HuH-7 (cell line): ENCODE measurements at places on chromosomes 12 and 14.

DNA sequence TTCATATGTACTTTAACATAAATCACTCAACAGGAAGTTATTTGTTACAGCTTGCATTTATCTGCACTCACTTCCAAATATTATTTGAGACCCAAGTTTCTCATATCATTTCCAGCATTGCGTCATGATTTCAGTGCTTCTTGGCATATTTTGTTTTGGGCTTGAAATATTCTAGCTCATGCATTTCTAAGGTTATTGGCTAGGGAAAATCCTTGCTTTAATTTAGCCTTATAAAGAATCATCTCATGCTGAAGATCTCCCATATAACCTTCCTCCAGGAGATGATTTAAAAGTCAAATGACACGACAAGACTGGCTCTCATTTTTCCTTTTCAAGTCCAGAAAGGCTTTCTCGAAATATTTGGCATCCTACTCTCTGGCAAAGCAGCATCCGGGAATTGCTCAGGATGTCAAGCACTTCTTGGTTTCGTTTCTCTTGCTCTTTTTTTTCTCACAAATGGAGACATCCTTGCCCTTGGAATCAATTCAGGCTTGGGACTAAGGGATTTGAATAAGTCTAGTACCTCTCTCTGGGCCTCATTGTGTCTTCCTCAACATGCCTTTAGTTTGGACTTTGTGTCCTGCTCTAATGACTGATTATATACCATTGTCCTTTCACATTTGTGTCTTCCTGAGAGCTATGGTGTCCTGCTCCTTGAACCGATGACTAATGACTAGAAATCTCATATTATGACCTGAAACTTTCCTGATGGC is 295.0 kb downstream of the RMST start:
- DNase-seq: no peak

GRCh38 chr12:65830305-65830704 is 6.0 kb downstream of the HMGA2 start:
- DNase-seq: no peak

DNA sequence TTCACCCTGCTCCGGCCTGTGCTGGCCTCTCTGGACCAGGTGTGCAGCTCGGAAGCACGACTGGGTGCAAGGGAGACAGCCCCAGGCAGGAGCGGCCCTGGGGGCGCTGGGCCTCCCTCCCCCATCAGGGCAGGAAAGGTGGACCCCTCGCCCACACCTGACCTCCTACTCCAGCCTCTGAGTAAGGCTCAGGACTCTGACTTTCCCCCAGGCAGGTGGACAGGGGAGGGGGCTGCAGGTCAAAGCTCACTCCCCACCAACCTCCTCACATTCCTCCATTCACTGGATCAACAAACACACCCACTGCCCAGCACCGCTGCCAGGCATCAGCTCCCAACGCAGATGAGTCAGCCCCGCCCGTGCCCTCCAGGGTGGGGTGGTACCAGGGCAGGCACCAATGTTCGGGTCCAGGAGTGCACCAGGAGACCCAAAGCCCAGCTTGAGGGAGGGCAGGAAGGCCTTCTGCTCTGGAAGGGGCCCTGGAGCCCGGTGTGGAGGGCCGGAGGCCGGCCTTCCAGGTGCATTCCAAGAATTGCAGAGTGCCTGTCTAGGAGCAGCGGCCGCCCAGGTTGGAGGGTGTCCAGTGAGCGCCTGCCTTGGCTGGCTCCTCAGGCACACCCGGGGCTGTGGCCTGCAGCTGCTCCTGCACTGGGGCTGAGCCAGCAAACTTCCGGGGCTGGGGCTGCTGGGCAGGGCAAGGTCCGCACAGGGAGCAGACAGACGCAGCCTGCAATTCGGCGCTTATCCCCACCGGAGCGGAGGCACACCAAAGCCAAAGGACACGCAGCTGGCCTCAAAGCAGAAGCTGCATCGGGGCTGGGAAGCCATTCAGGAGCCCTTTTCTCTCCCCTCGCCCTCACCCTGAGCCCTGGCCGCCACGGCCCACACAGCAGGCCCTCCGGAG is 1.6 kb upstream of the INF2 start:
- DNase-seq: peak; percentile 97

DNA sequence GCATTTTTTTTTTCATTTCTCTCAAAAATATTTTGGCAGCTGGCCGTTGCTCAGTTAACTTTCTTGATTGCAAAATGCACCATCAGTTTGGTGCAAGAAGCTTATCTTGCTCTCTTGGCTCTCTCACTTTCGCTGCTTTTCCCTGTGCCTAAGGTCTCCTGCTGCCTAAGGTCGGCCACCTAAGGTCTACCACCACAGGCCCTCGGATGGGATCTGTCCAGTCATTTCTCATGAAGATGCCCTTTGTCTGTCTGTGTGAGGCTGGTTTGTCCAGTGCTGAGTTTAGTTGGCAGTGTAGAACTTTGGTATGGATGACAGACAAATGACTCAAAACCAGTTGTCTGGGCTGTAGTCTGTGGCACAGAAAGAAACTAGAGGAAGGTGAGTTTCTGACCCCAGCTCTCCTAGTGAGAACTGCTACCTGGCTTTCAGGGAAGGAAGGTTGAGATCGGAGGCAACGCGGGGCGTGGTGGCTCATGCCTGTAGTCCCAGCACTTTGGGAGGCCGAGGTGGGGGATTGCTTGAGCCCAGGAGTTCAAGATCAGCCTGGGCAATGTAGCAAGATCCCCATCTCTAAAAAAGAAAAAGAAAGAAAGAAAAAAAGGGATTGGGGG is 2.6 kb downstream of the MLXIP start:
- no peak for DNase-seq

DNA sequence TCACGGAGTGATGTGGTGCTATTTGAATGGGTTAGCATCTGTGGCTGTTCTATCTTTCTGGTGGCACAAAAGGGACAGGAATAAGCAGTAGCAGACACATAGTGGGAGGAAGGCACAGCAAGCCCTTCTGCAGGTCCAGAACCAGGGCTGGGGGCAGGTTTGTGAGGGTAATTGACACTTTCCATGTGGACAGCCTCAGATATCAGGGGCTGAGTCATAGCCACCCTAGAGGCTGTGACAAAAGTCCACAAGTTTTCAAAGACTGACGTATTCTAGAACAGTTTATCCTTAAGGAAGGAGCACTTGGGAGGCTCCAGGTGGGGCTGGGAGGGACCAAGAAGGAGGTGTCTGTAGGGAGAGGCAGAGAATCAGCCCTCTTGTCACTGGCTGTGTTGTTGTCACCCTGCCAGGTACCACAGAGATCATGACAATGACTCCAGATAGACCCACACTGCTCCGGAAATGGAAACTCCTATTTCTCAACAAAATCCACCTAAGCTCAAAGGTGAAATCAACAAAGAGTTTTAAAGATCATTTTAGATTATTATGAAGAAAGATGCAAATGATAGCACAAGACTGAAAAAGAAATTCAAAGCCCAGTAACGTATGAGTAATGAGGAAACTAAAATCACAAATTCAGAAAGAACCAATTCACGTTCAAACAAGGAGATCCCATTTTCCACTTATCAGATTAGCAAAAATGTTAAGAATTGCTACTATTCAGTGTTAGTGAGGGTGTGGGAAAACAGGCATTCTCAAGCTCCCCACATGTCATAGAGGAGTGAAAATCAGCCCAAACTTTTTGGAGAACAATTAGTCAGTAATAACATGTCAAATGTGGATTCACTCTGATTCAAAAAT is 48.3 kb downstream of the NFKBIA start:
- peak; percentile 49 for DNase-seq

GRCh38 chr12:2413999-2414792 is 361.4 kb downstream of the CACNA1C start:
- no peak for DNase-seq

- DNase-seq: no peak
Measured at GRCh38 chr14:64834965-64835364, 44.7 kb downstream of the SPTB start.
